ENCODE measurements at places on chromosomes 3 and 15. TPM values are rescaled to one million over a fixed set of nuclear protein-coding genes. Genes with fewer than 3 reads are reported as not detected.

WNT5A gene
- 1.2 TPM for total RNA-seq

RAB6B gene
- total RNA-seq = 2.4 TPM

TKT gene
- 1,744 TPM for total RNA-seq

SPTBN5 gene
- total RNA-seq = 0.20 TPM

EPHB3 gene
- 0.17 TPM for total RNA-seq

VIPR1 gene
- total RNA-seq = 1.7 TPM
